Activated naive CD8-positive, alpha-beta T cell treated with anti-CD3 and anti-CD28 coated beads, Interleukin-2, amount 10 ng/mL, durations not matched to agents 7 days and 5 days (primary cell): ENCODE measurements at places on chromosomes 3 and 15. TPM values are rescaled to one million over a fixed set of nuclear protein-coding genes. Genes with fewer than 3 reads are reported as not detected.

DNA sequence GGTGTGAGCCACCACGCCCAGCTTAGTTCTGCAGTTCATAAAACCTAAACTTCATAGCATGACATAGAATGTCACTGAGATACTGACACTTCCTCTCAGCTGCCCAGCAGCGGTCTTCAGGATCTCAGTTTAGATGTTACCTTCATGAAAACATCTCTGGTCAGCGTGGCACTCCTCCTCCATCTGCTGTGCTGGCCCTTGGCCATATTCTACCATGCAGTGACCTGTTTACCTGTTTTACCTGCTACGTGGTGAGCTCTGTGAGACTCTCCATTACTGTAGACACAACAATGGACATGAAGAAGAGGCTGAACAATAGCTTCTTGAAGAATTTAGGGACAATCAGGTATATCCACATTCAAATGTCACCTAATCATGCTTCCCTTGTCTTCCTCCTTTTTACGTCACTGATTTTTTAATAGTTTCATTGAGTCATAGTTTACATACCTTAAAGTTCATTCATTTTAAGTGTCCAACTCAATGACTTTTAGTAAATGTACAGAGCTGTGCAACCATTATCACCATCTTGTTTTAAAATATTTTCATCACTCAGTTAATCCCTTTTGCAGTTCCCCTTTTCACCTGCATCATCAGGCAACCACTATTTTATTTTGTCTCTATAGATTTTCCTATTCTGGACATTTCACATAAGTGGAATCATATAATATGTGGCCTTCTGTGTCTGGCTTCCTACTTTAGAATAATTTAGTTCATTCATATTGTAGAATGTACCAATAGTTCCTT, 32.2 kb upstream of the PTPN23 start:
- DNase-seq, result no peak

DNA sequence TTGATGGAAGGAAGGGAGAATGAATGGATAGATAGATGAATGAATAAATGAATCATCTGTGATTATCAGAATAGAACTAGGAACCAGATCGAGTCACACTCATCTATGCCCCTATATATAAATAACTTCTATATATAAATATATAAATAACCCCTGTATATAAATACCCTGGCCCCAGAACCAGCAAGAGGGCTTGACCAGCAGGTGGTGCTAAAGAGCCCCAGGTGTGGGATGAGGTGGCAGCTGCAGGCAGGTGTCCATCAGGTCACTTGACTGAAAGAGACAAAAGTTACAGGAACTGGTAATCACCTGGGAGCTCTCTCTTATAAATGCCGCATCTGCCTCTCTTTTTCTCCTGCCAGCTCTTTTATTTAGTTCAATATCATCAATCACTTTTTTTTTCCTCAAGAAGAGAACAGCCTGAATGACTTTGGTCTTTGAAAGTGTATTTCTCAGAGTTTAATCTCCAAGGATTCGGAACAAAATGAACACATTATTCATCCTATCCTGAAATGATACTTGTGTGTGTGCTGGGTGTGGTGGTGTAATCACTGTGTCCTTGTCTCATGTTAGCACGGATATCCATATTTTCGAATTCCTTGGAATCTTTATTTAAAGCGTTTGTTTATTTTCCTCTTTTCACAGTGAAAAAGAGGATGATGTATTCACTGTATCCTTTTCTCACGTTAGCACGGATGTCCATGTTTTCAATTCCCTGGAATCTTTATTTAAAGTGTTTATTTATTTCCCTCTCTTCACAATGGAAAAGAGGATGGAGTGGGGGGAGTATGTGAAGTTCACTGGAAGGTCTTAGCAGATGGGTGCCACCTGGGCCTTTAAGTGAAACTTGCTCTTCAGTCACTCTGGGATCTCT, 35.4 kb upstream of the ATG7 start:
- peak; percentile 77 for DNase-seq

DNA sequence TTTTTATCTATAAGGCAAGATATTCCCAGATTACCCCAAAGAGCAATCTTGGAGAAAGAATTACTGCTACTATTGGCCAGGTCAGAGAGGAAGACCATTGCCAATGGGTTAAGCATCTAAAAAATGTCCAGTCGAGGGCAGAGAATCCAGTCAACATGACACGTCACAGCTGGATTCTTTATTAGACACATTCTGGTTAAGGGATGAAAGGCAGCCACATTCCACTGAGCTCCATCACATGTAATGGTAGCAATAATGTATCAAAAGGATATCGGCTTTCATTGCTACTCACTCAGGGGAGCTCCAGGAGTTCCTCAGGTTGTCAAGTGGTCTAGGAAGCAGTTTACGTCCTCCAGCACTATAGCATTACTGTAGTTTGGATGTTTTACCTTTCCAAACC, 421.1 kb downstream of the PLOD2 start:
- DNase-seq, result no peak

DNA sequence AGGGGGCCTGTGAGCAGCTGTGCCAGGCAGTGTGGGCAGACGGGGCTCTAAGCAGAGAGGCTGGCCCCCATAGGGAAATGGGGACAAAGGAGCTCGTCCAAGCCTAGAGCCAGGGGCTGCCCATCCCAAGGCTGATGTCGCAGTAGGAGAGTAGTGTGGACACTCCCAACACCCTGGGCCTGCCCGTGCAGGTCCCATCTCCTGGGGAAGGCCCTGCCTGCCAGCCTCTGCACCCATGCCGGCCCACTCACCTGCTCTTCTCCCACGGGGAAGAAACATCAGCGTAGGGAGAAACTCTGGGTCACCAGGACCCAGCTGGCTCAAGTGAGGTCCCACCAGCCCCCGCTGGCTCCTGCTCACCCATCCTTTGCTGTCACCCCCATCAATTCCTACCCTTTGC, 10.7 kb upstream of the DUSP7 start:
- no peak for DNase-seq

GRCh38 chr15:77528968-77529319, 103.8 kb downstream of the LINGO1 start:
- no peak for DNase-seq

DNA sequence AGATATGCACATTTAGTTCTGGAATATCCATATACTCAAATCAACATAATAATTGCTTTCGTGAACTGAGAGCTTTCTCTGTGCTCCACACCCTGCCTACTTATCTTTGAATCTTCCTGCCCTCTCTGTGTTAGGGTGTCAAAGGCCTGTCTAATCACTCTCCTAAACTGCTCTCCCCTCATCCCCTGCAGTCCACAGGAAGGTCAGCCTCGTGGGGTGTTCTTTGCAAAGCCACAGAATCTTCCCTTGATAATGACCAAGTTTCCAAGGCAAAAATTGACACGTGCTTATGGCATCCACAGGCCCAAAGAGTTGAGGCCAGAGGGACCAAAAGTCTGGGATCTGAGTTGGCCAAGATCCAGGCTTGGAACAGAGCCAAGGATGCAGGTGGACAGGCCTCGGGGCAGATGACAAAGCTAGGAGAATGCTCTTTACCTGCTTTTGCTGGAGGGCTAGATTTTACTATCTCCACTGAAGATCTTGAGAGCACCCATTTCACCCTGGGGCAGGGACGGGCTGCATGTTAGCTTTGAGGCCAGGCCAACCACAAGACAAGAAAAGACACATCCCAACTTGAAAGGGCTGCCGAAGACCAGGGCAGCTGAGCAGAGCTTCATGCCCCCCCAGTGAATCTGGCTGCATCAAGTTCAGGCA, 20.4 kb downstream of the BHLHE40 start:
- no peak for DNase-seq

DNA sequence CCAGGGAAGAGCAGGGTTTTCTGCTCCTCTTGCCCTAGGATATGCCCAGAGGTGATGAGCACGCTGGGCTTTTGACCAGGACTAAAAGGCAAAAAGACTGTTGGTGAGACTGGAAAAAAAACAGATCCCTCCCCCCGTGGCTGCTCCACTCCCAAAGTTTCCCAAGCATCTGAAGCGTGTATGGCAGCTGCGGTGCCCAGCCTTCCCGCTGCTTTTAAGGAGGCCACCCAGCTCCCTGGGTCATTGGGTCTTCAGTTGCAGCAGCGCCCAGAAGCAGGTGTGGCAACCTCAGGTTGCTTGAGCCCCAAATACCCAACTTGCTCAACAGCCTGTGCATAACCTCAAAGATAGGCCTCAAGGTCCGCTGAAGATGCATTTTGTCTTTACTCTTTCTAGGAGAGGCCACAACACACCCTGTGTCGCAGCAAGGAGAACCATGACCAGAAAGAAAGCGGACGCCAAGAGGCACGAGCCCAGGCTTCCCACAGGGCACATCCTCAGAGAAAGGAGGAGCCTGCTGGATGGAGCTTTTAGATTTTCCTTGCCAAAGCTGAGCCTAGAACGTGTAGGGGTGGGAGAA, 2.0 kb downstream of the SRGAP3 start:
- no peak for DNase-seq

- DNase-seq, result no peak
Measured at GRCh38 chr3:58161435-58162398, 49.1 kb downstream of the DNASE1L3 start.

DNA sequence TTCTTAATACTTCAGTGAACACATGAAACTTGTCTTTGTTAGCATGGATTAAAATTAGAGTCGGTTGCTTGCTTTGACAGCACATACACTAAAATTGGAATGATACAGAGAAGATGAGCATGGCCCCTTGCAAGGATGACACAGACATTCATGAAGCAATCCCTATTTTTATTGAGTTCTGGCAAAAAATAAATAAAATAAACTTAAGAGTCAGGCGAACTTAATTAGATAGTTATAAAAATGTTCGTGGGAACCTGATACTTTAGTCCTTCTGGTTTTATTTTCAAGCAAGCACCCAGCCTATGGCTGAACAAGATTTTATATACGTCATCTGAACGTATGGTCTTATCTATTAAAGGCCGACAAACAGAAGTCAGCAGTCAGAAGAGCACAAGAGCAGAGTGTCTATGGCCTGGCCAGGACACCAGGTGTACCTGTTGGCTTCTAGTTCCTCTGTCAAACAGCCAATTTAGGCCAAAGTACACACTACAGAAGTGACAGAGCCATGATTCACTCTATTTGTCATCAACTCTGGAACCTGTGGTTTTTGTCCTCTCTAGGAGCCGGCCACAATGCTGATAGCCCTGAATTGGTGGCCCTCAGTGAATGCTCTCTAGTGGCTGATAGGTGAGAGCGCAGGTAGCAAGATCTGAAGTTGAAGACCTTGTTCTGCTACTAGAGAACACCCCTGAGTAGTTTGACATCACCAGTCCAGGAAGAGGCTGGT, 64.3 kb downstream of the LEO1 start:
- no peak for DNase-seq

DNA sequence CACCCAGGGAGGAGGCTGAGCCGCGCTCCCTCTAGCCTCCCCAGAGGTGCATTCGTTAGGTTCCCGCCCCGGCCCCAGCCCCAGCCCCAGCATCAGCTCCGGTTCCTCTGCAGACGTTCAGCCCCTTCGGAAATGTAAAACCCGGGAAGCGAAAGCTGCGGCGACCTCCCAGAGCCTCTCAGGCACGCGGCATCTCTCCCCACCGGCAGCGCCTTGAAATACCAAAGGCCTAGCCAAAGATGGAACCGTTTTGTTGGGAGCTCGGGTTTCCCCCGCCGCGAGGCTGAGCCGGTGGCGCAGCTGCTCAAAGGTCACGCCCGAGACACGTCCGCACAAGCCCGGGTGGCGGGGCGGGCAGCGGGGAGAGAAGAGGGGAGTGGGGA, 77.8 kb upstream of the HES1 start:
- DNase-seq, result peak; percentile 49

- DNase-seq, result no peak
Measured at GRCh38 chr3:114586119-114586518, 292.3 kb downstream of the TIGIT start.

GRCh38 chr3:165919284-165919683, 82.1 kb upstream of the BCHE start:
- no peak for DNase-seq

GRCh38 chr3:128725547-128726022, 398 bp upstream of the RAB7A start:
- DNase-seq, result no peak

DNA sequence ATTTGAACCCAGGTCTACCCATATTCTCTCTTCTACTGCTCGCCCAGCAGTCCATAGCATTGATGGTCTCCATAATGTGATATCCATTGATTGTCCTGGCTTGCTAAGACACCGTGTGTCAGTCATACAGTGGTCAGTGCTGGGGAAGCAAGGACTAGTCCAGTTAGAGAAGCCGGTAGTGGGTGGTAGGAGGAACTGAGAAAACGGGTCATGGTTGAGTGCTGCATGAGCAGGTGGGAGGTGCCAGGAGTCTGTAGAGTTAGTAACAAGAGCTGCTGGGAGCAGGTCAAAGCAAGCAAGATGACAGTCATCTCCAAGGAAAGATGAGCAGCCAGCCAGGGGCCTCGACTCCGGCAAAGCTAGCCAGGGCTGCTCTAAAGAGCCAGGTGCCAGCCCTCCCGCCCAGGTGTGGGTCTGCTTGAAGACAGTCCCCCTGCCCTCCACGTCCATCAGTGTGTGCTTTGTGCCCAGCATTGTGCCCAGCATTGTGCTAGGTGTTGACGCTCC, 29.5 kb upstream of the USP3 start:
- no peak for DNase-seq

GRCh38 chr15:99097441-99098410, 7.2 kb upstream of the SYNM start:
- DNase-seq, result no peak

DNA sequence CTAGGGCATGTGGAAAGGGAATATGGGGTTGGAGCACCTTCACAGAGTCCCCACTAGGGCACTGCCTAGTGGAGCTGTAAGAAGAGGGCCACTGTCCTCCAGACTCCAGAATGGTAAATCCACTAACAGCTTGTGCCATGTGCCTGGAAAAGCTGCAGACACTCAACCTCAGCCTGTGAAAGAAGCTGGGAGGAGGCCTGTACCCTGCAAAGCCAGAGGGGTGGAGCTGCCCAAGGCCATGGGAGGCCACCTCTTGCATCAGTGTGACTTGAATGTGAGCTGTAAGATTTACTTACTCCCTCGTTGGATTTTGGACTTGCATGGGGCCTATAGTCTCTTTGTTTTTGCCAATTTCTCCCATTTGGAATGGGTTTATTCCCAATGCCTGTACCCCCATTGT, 705.2 kb upstream of the ROBO1 start:
- no peak for DNase-seq

Gene SNX22
- 1.1 TPM for total RNA-seq

Gene MEIS2
- not detected for total RNA-seq

Gene SENP8
- total RNA-seq, result 1.2 TPM

Gene PRTG
- total RNA-seq, result not detected

Gene SNAP23
- 47.6 TPM for total RNA-seq

Gene SLC2A2
- not detected for total RNA-seq

Gene COMMD4
- 78.2 TPM for total RNA-seq

Gene IGF2BP2
- 0.11 TPM for total RNA-seq

Gene TM6SF1
- 16.3 TPM for total RNA-seq

Gene ZNF501
- total RNA-seq, result 6.3 TPM
